Cerebellar cortex (tissue), 1 donor: ENCODE measurements at places on chromosomes 12 and 14.

DNA sequence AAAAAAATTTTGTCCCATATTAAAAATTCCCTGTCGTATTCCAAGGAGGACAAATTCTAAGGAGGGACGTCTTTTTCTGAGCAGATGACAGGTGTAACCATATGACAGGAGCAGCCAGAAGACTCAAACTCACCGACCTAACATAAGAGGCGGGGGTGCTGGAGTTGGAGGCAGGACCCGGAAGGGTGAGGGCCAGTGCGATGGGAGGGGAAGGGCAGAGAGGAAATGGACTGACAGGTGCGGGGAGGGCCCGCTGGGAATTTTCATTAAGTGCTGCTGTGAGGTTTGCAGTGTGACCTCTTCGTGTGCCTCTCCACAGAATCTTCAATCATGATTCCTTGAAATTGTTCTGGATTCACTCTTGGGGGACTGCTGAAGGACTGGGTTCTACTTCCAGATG lies 189.4 kb downstream of the NTF3 start:
- no peak for DNase-seq

DNA sequence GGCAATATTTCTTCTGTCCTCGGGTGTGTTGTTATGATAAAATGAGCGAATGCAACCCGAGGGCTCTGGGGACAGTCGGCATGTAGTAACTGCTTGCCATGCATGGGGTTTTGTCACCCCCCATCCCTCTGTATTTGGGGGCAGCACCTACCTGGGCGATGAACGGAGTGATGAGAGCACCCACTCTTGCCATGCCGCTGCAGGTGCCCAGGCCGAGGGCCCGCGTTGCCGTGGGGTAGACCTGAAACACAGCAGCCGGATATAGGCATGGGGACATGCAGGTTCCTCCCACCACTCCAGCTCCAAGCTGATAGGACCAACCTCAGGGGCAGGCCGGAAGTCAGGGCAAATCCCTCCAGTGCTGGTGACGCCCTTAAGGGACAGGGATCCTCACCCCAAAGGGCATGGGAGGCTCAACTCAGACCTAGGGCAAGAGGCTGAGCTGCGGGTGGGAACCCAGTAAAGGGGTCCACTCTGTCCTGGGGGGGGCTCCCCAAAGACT lies 35.8 kb downstream of the DAO start:
- DNase-seq = no peak

- DNase-seq = no peak
Observed at GRCh38 chr12:88552610-88553079, 27.6 kb downstream of the KITLG start.

- no peak for DNase-seq
Observed at GRCh38 chr12:87155621-87156020, 873.6 kb downstream of the C12orf50 start.

- DNase-seq = no peak
Observed at GRCh38 chr12:24595652-24596235, 353.2 kb downstream of the BCAT1 start.

DNA sequence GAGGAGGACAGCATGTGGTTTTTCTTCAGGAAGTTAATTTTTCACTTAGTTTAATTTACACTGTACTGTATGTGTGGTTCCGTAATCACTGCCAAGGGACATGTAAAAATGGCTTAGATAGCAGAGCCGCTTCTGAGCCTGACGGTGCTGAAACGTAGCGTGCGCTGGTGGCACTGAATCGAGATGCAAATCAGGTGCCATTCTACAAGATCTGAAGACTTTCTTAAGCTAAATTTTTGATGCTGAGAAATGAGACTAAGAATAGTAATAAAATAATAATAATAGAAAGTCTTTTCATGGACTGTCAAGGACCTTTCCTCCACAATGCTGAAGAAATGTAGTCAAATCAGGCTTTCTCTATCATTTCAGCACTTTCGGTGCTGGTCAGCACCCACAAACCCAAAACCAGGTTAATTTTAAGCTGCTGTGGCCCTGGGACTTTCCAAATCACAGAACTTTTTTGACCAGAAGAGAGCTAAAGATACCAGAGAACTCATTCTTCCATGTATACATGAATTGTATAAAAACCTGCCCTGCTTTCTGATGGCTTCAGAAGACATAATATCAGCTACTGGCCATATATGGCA lies 183.3 kb upstream of the LMO3 start:
- no peak for DNase-seq

GRCh38 chr12:105289114-105289904 lies 41.2 kb upstream of the C12orf75 start:
- no peak for DNase-seq

- no peak for DNase-seq
Observed at GRCh38 chr12:96526110-96526509, 36.7 kb downstream of the CFAP54 start.

DNA sequence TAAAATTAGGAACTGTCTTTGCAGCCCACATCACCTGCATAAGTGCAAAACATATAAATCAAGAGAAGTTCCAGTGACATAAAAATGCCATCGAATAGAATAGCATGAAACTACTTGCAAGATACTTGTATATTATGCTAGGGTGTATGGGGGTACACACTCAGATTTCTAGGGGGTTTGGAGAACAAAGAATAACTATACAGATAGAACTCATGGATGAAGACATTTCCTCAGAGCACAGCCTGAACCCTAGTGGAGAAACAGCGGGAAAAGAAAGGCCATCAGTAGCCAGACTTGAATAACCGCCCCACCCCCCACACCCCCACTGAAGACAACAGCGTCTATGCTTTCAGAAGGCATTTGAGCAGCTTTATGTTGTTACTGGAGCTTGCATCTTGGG lies 425.8 kb downstream of the NPAS3 start:
- DNase-seq = no peak

DNA sequence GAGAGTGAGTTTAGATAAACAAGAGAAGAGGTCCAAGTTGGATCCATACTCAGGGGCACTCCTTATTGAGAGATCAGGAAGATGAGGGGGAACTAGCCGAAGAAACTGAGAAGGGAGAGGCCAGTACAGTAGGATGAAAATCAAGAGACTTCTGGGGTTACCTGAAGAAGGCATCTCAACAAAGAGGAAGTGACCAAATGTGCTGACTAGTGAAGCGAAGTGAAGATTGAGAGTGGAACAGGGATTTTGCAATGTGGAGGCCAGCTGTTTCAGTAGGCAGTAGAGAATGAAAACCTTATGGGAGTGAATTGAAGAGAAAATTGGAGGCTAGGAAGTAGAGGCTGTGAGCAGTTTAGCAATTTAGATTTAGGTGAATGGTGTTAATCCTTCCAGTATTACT lies 153.0 kb downstream of the SYNE2 start:
- no peak for DNase-seq

DNA sequence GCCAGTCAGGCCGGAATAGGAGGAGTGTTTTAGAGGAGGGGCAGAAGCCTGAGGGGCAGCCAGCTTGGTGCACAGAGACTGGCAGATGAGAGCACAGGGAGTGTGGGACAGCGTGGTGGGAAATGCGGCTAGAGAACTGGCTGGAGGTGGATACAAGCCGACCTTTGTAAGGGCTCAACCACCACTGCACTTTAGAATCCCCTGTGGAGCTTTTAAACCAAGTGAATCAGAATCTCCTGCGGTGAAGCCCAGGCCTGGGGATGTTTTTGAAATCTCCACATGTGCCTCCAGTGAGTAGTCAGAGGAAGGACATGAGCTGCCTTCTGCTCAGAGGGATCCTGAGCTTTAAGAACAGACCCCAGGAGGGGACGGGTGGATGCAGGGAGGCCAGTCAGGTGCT lies 10.9 kb upstream of the PCED1B start:
- peak; percentile 71 for DNase-seq

- DNase-seq = no peak
Observed at GRCh38 chr12:52521175-52521567, 977 bp upstream of the KRT5 start.

GRCh38 chr12:6333566-6333965 lies 8.3 kb downstream of the TNFRSF1A start:
- DNase-seq = no peak

DNA sequence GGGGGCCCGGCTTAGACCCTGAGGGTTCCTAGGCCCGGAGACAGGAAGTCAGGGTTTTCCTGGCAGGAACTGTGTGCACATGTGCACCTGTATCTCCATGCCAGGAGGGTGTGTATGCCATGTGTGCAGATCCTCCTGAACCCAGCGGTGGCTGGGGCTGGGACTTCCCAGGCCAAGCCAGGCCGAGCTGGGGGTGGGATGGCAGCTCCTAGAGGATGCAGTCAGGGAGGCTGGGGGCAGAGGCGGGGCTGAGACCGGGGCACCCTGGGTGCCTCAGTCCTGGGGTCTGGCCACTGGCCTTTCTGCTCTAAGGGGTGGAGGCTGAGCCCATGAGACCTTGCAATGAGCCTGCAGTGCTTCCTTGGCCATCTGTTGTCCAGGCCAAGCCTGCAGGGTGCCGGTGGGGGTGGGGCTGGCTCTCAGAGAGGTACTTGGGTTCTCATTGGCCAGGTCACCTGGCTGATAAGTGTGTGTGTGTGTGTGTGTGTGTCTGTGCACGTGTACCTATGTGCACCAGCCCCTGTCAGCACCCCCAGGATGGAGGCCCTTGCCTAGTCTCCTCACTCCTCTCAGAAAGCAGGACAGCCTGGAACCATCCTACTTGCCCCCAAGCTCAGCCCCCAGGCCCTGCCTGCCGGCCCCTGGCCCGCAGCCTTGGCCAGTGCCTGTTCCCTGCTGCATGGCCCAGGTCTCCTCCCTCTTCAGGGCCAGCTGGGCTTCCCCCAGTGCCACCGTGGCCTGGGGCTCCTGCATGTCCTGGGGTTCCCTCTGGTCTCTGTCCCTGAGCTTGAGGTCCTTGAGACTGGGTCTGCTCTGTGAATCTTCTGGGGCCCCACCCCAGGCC lies 10.6 kb upstream of the TNFAIP2 start:
- DNase-seq = no peak

DNA sequence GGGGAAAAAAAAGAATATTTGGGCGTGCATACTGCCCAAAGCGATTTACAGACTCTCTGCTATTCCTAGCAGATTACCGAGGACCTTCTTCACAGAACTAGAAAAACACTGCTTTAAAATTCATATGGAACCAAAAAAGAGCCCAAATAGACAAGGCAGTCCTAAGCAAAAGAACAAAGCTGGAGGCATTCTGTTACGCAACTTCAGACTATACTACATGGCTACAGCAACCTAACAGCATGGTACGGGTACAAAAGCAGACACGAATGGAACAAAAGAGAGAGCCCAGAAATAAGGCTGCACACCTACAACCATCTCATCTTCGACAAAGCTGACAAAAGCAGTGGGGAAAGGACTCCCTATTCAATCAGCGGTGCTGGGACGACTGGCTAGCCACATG lies 56.7 kb downstream of the TRAF3 start:
- no peak for DNase-seq

DNA sequence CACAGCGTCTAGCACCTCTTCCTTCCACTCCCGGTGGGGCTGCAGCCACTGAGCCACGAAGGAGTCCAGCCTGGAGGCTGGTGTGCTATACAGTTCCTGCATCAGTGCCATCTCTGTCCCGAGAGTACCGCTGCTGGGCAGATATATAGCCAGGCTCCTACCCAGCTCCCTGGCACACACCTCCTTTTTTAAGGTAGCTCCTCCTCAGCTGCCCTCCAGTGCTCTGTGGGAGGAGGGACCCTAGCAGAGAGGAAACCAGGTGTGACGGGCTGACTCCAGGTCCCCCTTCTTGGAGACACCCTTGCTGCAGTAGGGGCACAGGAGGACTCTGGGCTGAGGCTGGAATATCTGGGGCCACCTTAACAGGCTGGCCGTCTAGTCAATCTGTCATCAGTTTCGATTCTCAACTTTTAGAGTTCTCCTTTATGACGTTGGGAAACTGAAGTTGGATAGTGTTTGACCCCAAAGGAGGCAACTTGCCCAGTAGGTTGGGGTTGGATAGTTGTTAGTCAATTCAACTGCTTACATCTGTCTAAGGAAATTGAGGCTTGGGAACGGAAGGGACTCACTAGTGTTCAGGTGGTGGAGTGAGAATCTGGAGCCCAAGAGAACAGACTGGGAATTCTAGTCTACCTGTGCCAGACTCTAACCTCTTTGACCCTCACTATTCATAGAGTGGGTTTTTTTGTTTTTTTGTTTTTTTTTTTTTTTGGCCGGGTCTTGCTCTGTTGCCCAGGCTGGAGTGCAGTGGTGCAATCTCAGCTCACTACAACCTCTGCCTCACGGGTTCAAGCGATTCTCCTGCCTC lies at the start of gene OASL:
TSS of gene OASL (minus strand) at position 386 of the 808 bp plus-strand sequence. CDS start at position 111, 275 bp downstream.
- DNase-seq = no peak

DNA sequence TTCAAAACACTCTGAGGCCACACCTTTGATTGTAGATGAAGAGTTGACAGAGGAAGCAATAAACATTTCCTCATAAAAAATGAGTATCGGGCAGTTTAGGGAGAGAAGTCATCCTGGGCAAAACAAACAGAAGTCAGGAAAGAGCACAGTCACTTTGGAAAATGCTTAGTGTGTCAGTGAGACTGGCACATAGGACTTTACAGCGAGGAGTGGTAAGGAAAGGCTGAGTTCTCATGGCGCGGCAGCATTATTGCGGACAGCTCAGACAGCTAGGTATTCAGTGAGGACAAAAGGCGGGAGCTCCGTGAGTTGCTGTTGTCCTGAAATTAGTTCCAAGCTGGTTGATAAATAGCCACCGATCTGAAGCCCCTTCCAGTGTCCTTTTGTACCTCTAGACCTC lies 229.9 kb downstream of the SNAPC1 start:
- no peak for DNase-seq

DNA sequence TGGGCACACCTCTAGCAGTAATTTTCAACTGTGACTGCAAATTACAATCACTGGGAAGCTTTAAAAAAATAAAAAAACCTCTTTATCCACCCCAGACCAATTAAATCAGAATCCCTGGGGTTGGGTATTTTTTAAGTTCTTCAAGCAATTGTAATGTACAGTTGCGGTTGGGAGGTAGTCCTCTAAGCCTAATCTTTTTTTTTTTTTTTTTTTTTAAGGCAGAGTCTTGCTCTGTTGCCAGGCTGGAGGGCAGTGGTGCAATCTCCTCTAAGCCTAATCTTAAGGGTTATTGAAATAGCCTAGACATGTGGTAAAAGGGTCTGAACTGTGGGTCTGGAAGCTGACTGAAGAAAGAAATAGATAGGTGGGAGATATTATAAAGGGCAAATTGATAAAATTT lies 230.5 kb downstream of the AKAP6 start:
- DNase-seq = no peak

- no peak for DNase-seq
Observed at GRCh38 chr14:61662437-61663311, 32.6 kb upstream of the HIF1A start.

- no peak for DNase-seq
Observed at GRCh38 chr14:36059531-36059930, 117.0 kb downstream of the PTCSC3 start.

GRCh38 chr14:91229743-91230200 lies 14.7 kb downstream of the GPR68 start:
- DNase-seq = no peak
